ENCODE measurements at places on chromosomes 6 and 20. TPM values are rescaled to one million over a fixed set of nuclear protein-coding genes. Genes with fewer than 3 reads are reported as not detected.

DNA sequence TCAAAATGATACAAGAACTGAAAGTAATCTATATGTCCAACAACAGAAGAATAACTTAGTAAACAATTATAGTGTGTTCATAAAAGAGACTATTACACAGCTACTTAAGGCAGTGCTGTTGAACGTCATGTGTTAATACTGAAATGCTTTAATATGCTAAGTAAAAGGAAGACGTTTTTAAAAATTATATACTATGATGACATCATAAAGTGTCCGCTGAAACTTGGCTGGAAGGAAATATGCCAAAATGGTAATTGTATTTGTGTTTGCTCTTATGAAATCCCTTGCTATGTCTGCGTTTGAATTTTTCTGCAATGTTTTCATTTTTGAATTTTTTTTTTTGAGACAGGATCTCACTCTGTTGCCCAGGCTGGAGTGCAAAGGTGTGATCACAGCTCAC is 679.3 kb downstream of the DHX35 start:
- DNase-seq = no peak

The C6orf52 gene
- not detected for total RNA-seq

DNA sequence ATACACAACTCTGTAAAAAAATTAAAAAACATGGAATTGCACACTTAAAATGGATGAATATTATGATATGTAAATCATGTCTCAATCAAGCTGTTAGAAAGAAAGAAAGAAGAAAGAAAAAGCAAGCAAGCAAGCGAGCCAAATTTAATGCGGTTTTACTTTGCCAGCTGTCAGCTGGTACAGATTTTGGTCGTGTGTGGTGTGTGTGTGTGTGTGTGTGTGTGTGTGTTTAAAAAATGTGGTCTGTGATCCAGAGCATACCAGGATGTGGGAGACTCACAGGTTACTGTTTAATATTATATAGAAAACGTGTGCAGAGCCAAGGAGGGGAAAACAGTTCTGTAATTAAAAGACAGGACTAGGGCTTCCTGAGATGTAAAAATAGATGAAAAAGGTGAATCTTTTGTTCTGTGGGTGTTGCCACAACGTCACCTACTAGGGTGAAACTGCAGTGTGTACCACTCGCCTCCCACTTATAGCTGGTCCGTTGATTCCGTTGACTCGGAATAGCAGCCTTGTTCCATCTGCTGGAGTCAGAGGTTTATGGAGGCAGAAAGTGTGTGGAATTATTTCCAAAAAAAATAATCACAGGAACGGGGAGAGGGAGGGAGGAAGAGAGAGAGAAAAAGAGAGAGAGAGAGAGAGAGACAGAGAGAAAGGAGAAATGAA is 197.7 kb downstream of the BCAS1 start:
- peak; percentile 18 for DNase-seq

DNA sequence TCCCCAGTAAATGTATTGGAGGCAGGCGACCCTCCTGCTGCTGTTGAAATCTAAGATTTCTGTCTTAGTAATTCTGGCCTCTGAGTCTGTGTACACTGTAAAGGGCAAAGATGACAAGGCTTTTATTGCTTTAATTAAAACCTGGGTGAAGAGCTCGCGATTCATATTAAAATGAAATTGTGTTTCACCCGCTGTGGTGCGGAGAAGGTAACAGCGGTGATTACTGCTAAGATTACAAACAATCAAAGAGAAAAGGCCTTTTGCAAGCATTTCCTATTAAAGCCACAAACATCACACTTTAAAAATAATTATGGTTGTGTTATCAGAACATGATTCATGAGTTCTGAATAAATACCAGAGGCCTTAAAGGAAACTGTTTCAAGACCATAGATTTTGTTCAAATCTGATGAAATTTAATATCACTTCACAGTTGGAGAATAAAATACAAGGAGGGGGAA is 69.3 kb downstream of the TOX2 start:
- no peak for DNase-seq

The TSPO2 gene
- total RNA-seq = not detected

The TBXT gene
- not detected for total RNA-seq

The SLC52A3 gene
- total RNA-seq = not detected

The PBOV1 gene
- not detected for total RNA-seq

DNA sequence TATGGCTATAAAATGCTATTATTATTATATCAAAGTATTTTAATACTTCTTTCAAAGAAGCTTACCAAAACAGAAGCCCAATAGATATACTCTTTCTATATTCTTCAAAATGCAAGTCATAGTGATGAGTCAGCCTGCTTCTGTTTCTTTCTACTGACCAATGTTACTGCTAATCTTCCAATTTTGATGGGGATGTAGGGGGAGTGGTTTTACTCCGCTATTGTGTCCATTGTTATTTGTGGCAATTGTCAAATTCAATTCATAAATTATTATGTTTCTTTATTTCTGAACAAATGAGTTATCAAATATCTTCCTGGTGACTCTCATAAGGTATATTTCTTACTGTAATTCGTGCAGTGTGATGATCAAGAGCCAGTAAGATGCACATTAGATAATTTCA is 221.5 kb upstream of the DEFB112 start:
- no peak for DNase-seq

The DCDC2 gene
- total RNA-seq = not detected

GRCh38 chr6:138572167-138572875 is 73.0 kb upstream of the NHSL1 start:
- peak; percentile 85 for DNase-seq

- peak; percentile 75 for DNase-seq
Measured at GRCh38 chr20:36098364-36098763, 56.2 kb upstream of the EPB41L1 start.

The OR2H1 gene
- total RNA-seq = not detected

DNA sequence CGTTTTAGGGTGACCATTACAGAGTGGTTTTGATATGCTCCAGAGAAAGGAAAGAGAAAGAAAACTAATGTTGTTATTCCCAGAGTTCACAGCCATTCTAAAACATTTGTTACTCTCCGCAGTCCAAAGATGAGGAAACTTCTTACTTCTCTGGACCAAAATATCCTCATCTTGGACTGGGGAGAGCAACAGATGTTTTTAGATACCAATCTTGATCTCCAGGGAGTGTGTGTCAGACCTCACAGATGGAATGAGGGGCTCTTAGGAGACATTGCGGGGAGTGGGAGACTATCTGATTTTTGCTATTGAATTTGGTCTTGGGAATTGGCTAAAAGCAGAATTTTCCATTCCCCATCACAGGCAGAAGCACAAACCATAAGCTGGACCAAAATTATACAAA is 110.8 kb downstream of the TNFAIP3 start:
- DNase-seq = no peak

DNA sequence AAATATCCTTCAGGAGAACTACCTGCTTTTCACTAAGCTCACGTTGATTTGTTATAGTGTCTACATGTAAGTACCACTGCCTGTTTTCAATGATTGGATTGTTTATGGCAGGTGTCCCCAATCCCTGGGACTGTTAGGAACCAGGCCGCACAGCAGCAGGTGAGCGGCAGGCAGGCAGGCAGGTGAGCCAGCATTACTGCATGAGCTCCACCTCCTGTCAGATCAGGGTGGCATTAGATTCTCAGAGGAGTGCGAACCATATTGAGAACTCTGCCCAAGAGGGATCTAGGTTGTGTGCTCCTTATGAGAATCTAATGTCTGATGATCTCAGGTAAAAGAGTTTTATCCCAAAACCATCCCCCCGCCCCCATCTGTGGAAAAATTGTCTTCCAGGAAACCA is 303.3 kb downstream of the EYA4 start:
- no peak for DNase-seq

DNA sequence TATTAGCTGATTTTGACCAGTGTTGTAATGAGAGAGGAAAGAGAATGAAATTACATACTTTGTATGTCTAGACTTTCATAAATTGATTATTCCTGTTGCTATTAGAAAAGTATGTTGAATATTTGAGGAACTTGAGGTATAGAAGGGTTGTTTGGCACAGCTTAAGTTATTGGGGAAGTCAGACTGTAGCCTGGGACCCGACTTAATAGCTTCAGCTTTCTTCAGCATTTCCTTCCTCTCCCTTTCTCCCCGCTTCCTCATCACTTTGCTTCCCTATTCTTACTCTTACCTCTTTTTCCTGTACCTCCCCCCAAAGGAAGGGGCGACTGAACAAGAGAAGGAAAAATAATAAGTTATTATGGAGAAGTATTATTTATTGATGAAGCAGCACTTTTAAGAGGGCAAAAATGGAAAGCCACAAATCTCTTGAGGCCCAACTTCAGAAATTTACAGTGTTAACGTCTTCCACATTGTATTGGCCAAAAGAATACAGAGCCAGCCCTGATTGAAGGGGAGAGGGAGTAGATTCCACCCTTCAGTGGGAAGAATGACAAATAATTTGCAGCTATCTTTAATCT is 7.4 kb downstream of the SENP6 start:
- no peak for DNase-seq

DNA sequence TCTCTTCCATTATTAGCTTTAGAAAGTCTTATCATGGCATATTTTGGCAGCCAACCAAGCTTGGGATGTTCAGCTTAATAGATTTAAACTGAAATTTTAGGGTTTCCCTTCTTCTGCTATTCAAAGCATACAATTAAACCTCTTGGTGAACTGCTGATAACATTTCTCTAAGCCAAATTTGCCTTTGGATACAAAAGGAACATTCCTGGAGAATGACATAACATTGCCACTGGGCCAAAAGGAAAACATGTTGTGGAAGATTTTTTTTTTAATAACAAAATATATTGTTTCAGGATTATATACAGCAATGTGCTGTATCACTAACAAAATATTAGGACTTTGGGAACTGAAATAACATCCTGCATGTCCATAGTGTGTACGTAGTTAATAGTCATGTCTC is 215.1 kb upstream of the TBX18 start:
- DNase-seq = peak; percentile 47

- DNase-seq = peak; percentile 6
Measured at GRCh38 chr6:163335671-163336545, 78.6 kb upstream of the QKI start.

DNA sequence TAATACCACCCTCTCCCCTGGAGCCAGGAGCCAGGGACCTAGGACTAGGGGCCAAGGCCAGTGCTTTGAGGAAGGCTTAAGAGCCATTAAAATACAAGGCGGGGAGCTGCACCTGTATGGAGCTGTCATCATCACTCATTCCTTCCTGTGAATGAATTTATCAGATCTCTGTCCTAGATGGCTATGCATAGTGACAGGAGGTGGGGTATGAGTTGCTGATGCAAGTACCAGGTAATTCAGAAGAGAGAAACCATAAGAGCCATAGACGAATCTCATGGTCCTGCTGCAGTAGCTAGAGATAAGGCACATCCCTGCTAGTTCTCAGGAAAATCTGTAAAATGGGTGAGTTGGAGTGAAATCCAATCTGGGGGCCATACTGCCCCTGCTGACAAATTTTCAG is 10.3 kb downstream of the GRM4 start:
- DNase-seq = no peak

GRCh38 chr20:37711994-37712964 is 18.4 kb downstream of the CTNNBL1 start:
- DNase-seq = no peak

GRCh38 chr6:81612136-81612535 is 140.3 kb downstream of the TENT5A start:
- peak; percentile 28 for DNase-seq

- peak; percentile 27 for DNase-seq
Measured at GRCh38 chr20:15320941-15321340, 983.5 kb upstream of the FLRT3 start.

GRCh38 chr6:143370812-143371370 is 79.6 kb downstream of the ADAT2 start:
- DNase-seq = no peak

DNA sequence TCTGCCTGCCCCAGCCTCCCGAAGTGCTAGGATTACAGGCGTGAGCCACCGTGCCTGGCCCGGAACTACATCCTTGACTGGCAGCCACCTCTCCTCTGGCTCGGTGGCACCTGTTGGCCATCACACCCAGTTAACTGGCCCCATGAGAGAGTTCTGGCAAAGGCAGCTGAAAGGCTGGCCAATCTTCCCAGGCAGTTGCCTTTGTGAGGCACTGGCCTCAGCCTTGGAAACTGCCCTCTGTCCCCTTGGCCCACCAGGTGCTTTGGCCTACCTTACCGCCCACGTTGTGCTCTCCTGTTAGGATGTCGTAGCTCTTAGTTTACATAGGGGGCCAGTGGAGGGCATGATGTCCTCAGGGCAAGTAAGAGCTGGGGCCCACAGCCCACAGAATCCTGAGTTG is 9.6 kb upstream of the MANBAL start:
- no peak for DNase-seq

DNA sequence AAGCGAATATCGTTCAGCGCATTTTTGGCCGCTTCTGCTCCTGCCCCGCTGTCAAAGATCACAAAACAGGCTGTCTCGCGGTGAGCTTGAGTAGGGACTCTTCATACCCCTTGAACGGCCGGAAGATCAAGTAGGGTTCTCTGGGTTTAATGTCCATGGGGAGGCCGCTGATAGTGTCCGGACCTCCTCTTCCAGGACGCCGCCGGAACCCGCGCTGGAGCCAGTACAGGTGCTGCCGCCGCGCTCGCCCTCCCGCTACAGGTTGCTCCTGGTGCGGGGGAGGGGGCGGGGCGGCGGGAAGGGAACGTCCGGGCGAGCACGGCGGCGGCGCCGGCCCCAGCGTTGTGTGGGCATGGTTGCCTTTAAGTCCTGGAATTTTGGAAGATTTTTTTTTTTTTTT is 67.4 kb downstream of the KHDC1L start:
- DNase-seq = no peak

GRCh38 chr20:51449498-51450220 is 92.9 kb downstream of the NFATC2 start:
- DNase-seq = no peak

The MYCT1 gene
- total RNA-seq = under 0.01 TPM

DNA sequence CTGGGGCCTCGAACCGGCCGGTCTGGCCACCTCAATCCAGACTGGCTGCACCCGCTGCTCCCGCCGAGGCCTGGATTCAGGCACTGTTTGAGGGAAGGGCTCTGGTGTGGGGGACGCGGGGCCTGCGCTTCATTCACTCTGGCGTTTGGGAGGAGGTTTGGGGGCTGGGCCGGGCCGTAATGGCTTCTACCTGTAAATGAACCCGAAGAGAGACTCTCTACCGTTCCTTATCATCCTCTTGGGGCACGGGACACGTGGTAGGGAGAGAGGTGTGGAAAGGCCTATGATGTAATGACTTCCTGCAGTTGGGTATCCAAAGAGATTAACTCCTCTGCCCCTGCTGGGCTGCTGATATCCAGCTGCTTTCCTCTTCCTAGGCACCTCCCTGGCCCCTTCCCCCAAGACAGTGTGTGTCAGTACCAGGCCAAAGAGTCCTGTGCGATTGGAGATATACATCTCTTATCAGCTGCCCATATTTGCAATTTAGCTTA is 1.8 kb downstream of the FOXO3 start:
- DNase-seq = peak; percentile 71

GRCh38 chr6:4732691-4733315 is 43.4 kb upstream of the CDYL start:
- peak; percentile 99 for DNase-seq

DNA sequence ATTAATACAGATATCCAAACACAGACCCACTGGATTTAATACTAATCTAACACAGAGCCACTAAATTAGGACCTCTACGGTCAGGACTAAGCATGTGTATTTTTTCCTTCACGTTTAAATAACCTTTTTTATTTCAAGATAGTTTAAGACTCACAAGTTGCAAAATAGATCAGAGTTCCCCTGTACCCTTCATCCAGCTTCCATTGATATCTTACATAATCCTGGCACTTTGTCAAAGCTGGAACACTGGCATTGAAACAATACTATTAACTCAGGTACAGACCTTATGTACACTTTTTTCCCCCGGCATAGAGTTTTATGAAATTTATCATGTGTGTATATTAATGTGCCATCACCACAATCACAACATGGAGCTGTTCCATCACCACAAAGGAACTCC is 2.1 kb downstream of the C6orf163 start:
- no peak for DNase-seq

- DNase-seq = peak; percentile 19
Measured at GRCh38 chr6:157438611-157439111, 57.7 kb downstream of the ZDHHC14 start.

All from GM23248 (cell line).